ENCODE measurements at places on chromosomes 2 and 18.

DNA sequence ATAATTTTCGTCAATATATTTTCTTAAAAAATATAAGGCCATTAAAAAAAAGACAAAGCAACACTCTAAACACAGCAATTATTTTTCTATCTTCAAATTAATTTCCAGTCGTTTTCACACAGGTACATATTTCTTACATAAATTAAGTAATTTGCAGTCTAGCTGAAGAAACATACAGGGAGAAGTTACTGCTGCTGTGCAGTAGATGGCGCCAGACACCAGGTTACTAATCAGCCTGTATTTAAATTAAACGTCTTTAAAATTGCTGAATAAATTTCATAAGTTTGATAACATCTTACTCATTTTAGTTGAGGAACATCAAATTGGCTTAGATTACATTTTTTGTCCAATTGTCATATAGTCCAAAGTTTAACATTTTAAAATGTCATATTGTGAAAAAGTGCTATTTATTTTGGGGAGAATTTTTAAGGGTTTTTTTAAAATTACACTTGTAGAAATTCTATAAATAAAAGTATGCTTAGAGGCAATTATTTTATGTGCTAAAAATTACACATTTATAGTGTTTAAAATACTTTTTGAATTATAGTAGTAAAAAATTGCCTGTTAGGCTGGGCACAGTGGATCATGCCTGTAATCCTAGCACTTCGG is 88.4 kb downstream of the PMAIP1 start:
- peak; percentile 70 for DNase-seq

DNA sequence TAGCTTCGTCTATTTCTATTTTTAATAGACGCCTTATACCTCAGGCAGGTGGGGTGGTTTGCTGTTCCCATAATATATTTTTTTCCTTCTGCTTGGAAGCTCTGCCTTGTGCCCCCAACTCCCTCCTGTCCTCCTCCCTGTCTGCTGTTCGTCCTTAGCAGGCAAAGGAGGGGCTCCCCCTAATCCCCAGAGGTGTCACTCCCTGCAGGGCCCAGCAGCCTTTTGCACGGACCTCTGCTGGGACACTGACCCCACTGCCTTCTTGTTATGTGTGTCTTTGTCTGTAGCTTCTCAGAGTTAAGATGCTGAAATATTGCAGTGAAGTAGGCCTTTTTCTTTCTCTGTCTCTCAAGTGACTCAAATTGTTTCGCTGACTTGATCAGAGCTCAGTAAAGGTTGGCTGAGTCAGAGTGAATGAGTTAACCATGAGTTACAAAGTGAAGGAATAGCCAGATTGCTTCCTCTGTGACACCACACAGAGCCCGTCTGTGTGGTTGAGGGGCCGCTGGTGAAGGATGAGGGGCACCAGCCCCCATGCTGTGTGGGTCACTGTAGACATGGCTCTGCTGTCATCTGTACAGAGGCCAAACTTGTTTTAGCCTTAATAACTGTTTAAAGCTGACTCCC is 47.7 kb downstream of the PRKCE start:
- DNase-seq, result no peak

GRCh38 chr18:46560671-46561045 is 96.4 kb downstream of the LOXHD1 start:
- DNase-seq, result no peak

DNA sequence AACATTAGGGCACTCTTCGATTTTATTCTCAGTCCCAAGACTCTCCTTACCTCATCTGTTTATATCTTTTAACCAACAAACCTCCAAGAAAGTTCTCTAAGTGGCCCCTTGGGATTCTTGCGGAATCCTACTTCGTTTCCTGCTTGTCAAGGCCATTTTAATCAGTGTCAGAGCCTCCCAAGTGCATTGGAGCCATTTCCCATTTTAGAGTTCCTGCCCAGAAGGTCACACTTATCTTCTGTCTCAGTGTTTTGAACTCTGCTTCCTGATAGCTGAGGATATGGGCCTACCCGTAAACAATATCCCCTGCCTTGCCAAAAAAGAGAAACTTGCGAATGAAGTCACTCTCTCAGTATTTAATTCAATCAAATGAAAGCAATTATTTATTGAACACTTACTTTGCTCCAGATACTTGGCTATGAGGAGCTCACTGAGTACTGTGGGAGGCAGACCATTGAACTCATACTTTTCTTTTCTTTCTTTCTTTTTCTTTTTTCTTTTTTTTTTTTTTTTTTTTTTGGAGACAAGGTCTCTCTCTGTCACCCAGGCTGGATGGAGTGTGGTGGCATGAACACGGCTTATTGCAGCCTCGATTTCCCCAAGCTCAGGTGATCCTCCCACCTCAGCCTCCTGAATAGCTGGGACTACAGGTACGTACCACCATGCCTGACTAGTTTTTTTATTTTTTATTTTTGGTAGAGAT is 5.7 kb upstream of the NOSTRIN start:
- no peak for DNase-seq

- DNase-seq, result no peak
These were observed 38.3 kb downstream of the MRPL44 start for GRCh38 chr2:223995569-223995968.

- no peak for DNase-seq
These were observed 98.6 kb downstream of the IRS1 start for GRCh38 chr2:226701052-226701451.

Measured in NCI-H510A treated with DMSO at 0.1 percent for 48 hours (cell line).